ENCODE measurements at places on chromosomes 7 and 10.

- no peak for DNase-seq
These were observed 358.7 kb downstream of the PHF14 start for GRCh38 chr7:11332186-11332864.

DNA sequence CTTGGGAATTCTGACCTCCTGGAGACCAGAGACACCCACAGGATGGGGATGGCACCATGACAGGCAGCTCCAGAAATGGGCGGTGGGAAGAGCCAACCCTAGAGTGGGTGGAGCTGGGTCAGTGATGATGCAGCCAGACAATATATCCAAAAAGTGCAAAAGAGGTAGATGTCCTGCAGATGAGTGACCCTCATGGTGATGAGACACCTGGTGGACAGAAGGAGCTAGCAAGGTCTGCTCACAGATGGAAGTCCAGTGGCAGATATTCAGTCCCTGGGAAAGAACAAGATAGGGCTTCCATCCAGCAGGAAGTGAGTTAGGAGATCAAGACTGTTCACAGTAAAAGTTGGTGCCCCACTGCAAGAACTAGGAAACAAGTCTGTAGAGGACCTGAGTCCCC is 19.2 kb upstream of the GRB10 start:
- no peak for DNase-seq

GRCh38 chr10:21702633-21703111 is 168.6 kb downstream of the MLLT10 start:
- DNase-seq = no peak

GRCh38 chr10:111478651-111479050 is 401.8 kb downstream of the ADRA2A start:
- no peak for DNase-seq

GRCh38 chr10:54496852-54497251 is 304.2 kb downstream of the PCDH15 start:
- DNase-seq = no peak

- DNase-seq = no peak
These were observed 52.4 kb downstream of the SHH start for GRCh38 chr7:155759740-155760430.

GRCh38 chr7:101241015-101241363 is 3.4 kb upstream of the CLDN15 start:
- DNase-seq = no peak

- no peak for DNase-seq
These were observed 97.4 kb downstream of the CHN2 start for GRCh38 chr7:29291723-29292618.

GRCh38 chr7:79258826-79259225 is 194.6 kb downstream of the MAGI2 start:
- DNase-seq = no peak

DNA sequence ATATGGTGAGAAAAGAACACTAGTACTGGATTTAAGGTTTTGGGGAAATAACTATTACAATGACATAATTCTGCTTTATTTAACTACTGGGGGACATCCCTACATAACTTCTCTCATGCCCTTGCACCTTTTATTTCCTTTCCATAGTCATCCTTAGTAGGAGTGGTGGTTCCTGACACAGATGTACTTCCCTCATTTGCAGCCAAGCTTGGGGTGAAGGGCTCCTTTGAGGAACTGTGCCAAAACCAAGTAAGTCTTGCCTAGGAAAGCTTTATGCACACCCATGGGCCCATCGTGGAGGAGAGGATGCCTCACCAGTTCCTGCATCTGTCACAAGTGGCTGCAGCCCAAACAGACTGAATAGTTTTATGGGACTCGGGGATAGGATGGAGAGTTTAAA is 20.6 kb downstream of the ZDHHC6 start:
- DNase-seq = no peak

GRCh38 chr10:34698979-34699378 is 116.1 kb downstream of the PARD3 start:
- DNase-seq = no peak

All from DND-41 (cell line).